ENCODE measurements at places on chromosomes 4 and X.
A peak's percentile ranks its signal among the peaks of the same experiment; 100 is the strongest.

- H3K27me3 ChIP-seq = no peaks in the 10 kb centered on the region
- peak within 1 kb of the TSS; percentile 80 for H3K4me3 ChIP-seq
- DNase-seq = peak; percentile 90
- H3K4me1 ChIP-seq = peaks cover 26% of the 10 kb centered on the region
- no peaks in the 10 kb centered on the region for H3K36me3 ChIP-seq
These were observed at the start of gene ANXA5 for GRCh38 chr4:121696581-121697461. Gene ANXA5 (minus strand): TSS chr4:121696980. CDS start chr4:121696589, 391 bp downstream.

- DNase-seq = no peak
- peaks cover 42% of the 10 kb centered on the region for H3K4me1 ChIP-seq
- H3K27me3 ChIP-seq = no peaks in the 10 kb centered on the region
- H3K4me3 ChIP-seq = no peak overlapping the region
- no peaks in the 10 kb centered on the region for H3K36me3 ChIP-seq
- no peak overlapping the region for H3K27ac ChIP-seq
These were observed 178.0 kb downstream of the GASK1B start for GRCh38 chr4:157994863-157995262.

DNA sequence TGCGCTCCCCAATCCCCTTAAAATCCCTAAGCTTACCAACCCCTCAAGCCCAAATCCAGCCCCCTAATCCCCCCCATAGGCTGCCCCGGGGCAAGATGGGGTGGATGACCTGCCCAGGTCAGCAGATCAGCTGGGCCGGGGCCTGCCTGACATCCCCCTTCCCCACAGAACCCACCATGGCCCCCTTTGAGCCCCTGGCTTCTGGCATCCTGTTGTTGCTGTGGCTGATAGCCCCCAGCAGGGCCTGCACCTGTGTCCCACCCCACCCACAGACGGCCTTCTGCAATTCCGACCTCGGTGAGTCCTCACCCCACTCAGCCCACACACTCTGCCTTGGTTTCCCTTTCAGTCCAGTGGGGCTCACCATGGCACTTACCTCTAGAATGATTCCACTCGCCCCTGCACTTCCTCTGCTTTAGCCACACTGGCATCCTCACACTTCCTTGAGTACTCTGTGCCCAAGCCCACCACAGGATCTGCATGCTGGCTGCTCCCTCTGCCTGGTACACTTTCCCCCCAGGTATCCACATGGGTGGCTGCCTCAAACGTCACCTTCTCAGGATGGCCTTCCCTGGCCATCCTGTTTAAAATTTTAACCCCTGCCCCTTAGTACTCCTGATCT is 1.1 kb downstream of the TIMP1 start:
- H3K27ac ChIP-seq = no peak overlapping the region
- H3K36me3 ChIP-seq = no peaks in the 10 kb centered on the region
- DNase-seq = no peak
- no peak overlapping the region for H3K4me3 ChIP-seq
- no peaks in the 10 kb centered on the region for H3K27me3 ChIP-seq

DNA sequence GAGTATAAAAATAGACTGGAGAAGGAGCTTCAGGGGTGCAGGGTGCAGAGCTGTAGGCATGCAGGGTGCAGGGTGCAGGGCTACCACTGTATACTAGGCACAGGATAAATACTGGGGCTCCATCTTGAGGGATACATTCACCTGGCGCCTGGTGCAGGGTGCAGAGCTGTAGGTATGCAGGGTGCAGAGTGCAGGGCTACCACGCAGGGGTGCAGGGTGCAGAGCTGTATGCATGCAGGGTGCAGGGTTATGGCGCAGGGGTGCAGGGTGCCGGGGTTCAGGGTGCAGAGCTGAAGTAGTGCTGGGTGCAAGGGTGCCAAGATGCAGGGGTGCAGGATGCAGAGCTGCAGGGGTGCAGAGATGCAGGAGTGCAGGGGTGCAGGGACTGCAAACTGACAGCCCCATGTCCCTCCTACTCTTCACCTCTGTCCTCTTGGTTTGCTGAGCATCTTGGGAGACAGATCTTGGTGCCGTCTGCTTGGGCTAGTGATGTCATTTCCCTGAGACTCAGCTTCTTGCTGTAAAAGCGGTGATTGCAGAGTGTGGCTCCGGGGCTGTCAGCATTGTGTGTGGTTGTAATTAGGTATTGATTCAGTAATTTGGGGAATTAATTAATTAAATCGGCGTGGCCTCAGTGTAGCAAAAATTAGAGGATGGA is 91.2 kb downstream of the ADRA2C start:
- no peaks in the 10 kb centered on the region for H3K4me1 ChIP-seq
- H3K36me3 ChIP-seq = no peaks in the 10 kb centered on the region
- no peak overlapping the region for H3K4me3 ChIP-seq
- DNase-seq = no peak
- no peaks in the 10 kb centered on the region for H3K27me3 ChIP-seq
- H3K27ac ChIP-seq = no peak overlapping the region

DNA sequence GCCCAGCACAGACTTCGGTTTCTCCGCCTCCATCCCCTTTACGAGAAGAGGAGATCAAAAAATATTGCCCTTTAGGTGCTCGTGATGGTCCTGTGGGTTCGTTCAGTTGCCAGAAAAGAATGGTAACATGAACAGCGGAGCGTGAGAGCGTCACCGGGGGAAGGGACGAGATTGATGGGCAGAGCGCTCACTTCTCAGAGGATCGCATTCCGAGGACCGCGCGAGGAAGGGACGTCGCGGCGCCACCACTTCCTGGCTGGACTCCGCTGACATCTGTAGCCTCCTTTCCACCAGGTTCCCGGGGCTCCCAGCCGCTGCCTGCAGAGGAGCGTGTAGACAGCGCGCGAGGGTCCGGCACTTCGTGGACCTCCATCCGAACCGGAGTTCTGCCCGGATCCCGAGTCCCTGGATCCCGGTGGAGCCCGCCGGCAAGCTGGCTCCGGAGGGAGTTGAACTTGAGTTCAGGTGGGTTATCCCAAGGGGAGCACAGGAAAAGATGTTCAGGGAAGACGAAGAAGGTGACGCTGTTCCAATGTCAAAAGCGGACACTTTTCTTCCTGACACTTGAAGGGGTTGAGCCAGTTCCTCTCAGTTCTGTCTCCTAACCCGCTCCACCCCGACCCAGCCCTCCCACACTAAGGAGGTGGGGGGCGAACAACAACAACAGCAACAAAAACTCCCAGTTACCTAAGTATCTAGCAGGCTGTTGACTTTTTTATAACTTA is 484 bp downstream of the GALNTL6 start:
- no peaks in the 10 kb centered on the region for H3K36me3 ChIP-seq
- no peaks in the 10 kb centered on the region for H3K27me3 ChIP-seq
- H3K4me1 ChIP-seq = no peaks in the 10 kb centered on the region
- H3K4me3 ChIP-seq = no peak overlapping the region
- no peak for DNase-seq

DNA sequence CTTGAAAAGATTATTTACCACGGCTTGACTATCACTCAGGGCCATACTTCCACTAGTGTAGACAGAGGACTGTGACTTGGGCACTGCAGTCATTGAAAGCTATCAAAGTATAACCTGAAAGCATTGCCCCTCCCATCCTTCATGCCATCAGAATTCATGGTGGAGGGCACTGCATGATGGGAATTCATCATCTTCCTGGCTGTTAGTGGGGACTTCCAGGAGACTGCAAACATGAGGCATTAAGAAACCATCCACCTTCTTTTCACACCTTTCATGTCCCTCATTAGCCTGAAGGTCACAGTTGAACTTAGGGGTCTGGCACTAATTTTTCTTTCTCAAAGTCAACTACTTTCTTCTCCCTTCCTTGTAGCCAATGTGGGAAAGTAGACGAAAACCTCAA is 25.8 kb downstream of the VSIG4 start:
- no peak for DNase-seq
- H3K4me3 ChIP-seq = no peak overlapping the region
- H3K27ac ChIP-seq = no peak overlapping the region
- no peaks in the 10 kb centered on the region for H3K4me1 ChIP-seq
- H3K27me3 ChIP-seq = no peaks in the 10 kb centered on the region

DNA sequence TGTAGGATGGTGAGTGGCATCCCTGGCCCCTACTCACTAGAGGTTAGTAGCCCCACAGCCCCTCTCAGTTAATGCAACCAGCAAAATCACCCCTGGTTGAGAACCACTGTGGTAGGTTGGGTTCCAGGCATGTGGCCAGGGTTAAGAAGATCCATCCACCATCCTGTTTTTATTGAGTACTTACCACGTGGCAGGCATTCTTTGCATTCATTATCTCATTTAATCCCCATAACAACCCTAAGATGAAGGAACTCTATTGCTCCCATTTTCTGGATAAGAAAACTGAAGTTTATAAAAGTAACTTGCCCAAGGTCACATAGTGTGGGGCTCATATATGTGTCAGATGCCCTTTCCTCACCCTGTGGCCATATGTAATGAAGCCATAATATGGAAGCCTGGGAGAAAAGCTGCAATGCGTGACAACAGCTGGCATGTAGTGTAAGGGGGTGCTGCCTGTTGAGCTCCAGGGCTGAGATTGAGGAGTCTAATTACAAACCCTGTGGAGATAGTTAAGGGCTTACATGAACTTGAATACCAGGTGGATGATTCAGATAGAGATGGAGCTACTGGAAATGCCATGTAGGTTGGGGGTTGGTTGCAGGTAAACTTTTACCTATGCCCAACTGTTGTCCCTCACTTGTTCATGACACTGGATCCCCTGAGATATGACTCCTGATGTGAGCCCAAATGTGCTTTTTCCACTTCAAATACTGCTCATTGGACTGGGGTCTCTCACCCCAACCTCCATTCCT is 100.2 kb upstream of the PGRMC2 start:
- DNase-seq = no peak
- H3K27ac ChIP-seq = peak overlapping the region; percentile 53
- no peak overlapping the region for H3K4me3 ChIP-seq
- H3K27me3 ChIP-seq = no peaks in the 10 kb centered on the region
- peaks cover 23% of the 10 kb centered on the region for H3K4me1 ChIP-seq

GRCh38 chrX:40152173-40152711 is 54.5 kb upstream of the BCOR start:
- no peaks in the 10 kb centered on the region for H3K27me3 ChIP-seq
- H3K27ac ChIP-seq = no peak overlapping the region
- peak overlapping the region; percentile 41 for H3K4me3 ChIP-seq
- no peaks in the 10 kb centered on the region for H3K36me3 ChIP-seq
- no peak for DNase-seq

DNA sequence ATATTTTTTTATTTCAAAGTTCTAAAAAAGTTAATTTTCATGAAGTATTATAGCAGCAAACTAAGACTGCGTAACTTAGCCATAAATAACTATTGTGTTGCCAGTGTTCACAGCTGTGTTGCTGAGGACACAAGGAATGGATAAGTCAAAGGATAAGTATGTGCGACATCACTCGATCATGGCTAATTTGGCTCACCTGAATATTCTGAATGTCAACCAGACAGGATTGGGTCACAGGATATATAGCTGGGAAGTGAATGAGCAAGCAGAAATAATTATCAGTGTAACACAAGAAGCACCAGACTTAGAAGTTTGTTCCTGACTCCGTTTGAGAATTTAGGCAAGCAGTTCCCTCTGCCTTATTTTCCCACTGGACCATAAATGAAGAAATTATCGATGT is 33.9 kb downstream of the PRDM8 start:
- no peaks in the 10 kb centered on the region for H3K4me1 ChIP-seq
- H3K27ac ChIP-seq = no peak overlapping the region
- no peaks in the 10 kb centered on the region for H3K36me3 ChIP-seq
- DNase-seq = no peak
- no peaks in the 10 kb centered on the region for H3K27me3 ChIP-seq

GRCh38 chr4:86247320-86247719 is 112.5 kb downstream of the MAPK10 start:
- H3K4me1 ChIP-seq = no peaks in the 10 kb centered on the region

DNA sequence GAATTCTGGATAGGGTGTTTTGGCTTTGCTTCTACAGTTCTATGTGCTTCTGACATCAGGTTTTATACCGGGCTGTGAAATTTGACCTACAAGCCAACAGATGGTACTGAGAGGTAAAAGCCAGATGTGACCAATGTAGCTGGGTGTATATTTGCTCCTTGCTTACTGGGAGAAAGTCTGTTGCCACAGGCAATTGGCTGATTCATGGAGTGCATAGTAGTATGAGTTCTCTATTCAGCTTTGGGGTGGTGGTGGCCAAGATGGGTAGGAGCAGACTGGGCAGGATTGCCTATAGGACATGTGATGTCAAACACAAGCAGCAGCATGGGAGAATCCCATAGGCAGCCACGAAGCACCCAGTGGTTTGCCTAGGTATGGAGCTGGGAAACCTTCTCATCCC is 1827.0 kb downstream of the C4orf33 start:
- no peak overlapping the region for H3K4me3 ChIP-seq
- H3K4me1 ChIP-seq = no peaks in the 10 kb centered on the region

DNA sequence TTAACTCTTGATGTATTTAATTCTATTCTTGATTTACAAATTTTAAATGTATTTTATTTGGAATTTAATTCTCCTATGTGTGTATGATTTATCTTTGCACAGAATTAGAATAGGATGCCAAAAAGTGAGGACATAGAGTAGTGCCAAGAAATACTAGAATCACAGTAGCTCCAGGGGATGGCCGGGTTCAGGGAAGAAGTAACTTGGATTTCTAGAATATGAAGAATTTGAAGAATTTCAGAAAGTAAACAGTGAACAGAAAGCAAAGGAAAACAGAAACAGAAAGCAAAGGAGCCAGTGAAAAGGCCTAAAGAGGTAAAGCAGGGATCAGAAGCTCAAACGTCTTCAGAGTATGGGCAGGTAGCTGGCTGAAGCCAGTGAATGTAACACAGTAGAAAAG is 1187.6 kb downstream of the RPA4 start:
- no peak overlapping the region for H3K4me3 ChIP-seq
- no peaks in the 10 kb centered on the region for H3K36me3 ChIP-seq
- no peaks in the 10 kb centered on the region for H3K27me3 ChIP-seq
- no peak for DNase-seq
- H3K27ac ChIP-seq = no peak overlapping the region
